ENCODE measurements at places on chromosomes 2 and 18. TPM values are rescaled to one million over a fixed set of nuclear protein-coding genes. Genes with fewer than 3 reads are reported as not detected.

- H3K36me3 ChIP-seq: no peaks in the 10 kb centered on the region
- no peaks in the 10 kb centered on the region for H3K27me3 ChIP-seq
- DNase-seq: no peak
- H3K4me3 ChIP-seq: no peak overlapping the region
- H3K27ac ChIP-seq: no peak overlapping the region
Observed at GRCh38 chr2:212428681-212429478, 109.7 kb downstream of the ERBB4 start.

DNA sequence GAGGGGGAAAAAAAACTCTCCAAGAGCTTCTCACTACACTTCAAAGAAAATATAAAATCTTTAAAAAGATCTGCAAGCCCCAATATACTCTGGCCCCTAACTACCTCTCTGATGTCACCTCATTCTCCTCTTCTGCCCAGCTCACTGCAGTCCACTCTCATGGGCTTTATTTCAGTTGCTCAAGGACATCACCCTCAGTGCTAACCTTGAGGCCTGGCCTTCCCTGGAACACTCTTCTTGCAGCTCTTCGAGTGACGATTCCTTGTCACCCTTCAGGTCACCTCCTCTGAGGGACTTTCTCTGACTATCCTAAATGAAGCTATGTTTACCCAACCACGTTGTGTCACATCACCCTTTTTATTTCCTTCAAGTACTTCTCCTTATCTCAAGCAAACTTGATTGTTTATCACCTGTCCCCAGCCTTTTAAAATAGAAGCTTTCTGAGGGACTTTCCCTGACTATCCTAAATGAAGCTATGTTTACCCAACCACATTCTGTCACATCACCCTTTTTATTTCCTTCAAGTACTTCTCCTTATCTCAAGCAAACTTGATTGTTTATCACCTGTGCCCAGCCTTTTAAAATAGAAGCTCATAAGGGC lies 10.4 kb downstream of the RTTN start:
- no peak overlapping the region for H3K27ac ChIP-seq
- H3K36me3 ChIP-seq: peaks cover 35% of the 10 kb centered on the region
- H3K4me1 ChIP-seq: peaks cover 13% of the 10 kb centered on the region
- no peak for DNase-seq
- no peaks in the 10 kb centered on the region for H3K27me3 ChIP-seq

DNA sequence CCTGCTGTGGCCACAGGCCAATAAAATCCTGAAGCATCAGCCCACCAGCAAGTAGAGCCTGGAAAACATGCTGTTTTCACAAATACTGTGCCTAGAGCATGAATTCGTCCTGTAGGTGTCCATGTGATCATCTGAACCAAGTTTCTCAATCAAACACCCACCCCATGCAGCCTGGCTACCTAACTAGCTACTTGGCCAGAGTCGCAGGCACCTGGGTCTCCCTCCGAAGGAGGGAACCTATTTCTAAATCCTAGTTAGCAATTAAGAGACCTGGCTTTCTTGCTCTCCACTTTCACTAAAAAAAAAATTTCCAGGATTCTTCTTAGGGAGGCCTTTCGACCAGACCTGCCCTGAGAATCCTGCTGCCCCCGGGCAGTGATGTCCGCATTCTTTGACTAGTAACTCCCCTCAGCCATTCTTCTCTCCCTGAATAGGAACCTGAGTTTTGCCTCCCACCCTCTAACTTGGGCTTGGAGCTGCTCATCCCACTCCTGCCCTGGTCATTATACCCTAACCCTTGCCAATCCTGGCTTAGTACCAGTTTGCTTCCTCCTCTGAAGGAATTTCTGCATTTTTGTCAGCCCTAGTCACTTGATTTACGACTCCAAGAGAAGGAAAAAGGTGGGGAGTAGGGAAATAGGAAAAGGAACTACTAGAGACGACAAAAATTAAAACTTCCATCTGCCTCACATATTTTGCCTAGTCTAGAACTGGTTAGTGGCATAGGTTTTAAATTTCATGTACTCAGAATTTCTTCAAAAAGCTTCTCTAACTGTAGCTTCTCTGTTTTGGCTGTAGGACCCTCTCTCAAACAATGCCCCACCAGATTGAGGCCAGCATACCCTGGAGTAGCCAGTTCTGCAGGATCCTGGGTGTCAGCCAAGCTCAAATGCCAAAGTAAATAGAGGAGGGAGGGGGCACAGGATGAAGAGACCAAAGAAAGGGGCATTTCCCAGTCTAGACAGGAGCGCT lies 25.4 kb upstream of the TANK start:
- peaks cover 4% of the 10 kb centered on the region for H3K36me3 ChIP-seq
- no peak overlapping the region for H3K4me3 ChIP-seq
- no peaks in the 10 kb centered on the region for H3K27me3 ChIP-seq
- H3K27ac ChIP-seq: peak overlapping the region; percentile 68

- DNase-seq: peak; percentile 79
- H3K36me3 ChIP-seq: peaks cover 18% of the 10 kb centered on the region
- peak within 1 kb of the TSS; percentile 92 for H3K4me3 ChIP-seq
- no peaks in the 10 kb centered on the region for H3K27me3 ChIP-seq
- peaks cover 64% of the 10 kb centered on the region for H3K4me1 ChIP-seq
- H3K27ac ChIP-seq: peak within 1 kb of the TSS; percentile 97
Observed at GRCh38 chr18:3261373-3262233, at the start of gene MYL12B. MYL12B (plus strand) TSS chr18:3262133; CDS start chr18:3272899, 10,766 bp downstream.

GRCh38 chr2:161844822-161845221 lies 220.6 kb downstream of the SLC4A10 start:
- no peak overlapping the region for H3K27ac ChIP-seq
- H3K36me3 ChIP-seq: no peaks in the 10 kb centered on the region
- H3K27me3 ChIP-seq: no peaks in the 10 kb centered on the region
- H3K4me3 ChIP-seq: no peak overlapping the region
- peaks cover 12% of the 10 kb centered on the region for H3K4me1 ChIP-seq

DNA sequence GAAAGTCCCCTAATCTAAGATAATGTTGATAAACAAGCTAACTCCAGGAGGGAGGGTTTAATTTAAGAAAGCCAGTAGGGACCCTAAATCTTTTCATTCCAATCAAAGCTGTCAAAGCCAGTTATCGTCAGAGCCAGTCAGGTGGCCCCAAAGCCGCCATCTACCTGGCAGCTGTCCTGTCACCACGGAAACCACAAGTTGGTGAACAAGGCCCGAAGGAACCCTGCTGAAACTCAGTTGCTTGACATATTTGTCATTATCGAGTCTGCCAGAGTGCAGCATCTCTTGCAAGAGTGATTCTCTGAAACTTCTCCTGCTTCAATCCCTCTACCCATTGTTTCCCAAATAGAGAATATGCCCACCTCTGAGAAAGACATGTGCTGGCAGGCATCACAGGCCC lies 30.8 kb upstream of the POLE4 start:
- no peak overlapping the region for H3K27ac ChIP-seq
- peaks cover 14% of the 10 kb centered on the region for H3K36me3 ChIP-seq
- no peak for DNase-seq
- no peaks in the 10 kb centered on the region for H3K4me1 ChIP-seq

- DNase-seq: peak; percentile 70
- H3K36me3 ChIP-seq: peaks cover 41% of the 10 kb centered on the region
- H3K27ac ChIP-seq: peak overlapping the region; percentile 51
- no peaks in the 10 kb centered on the region for H3K27me3 ChIP-seq
- no peak overlapping the region for H3K4me3 ChIP-seq
Observed at GRCh38 chr2:105873721-105874120, 129.0 kb downstream of the NCK2 start.

DNA sequence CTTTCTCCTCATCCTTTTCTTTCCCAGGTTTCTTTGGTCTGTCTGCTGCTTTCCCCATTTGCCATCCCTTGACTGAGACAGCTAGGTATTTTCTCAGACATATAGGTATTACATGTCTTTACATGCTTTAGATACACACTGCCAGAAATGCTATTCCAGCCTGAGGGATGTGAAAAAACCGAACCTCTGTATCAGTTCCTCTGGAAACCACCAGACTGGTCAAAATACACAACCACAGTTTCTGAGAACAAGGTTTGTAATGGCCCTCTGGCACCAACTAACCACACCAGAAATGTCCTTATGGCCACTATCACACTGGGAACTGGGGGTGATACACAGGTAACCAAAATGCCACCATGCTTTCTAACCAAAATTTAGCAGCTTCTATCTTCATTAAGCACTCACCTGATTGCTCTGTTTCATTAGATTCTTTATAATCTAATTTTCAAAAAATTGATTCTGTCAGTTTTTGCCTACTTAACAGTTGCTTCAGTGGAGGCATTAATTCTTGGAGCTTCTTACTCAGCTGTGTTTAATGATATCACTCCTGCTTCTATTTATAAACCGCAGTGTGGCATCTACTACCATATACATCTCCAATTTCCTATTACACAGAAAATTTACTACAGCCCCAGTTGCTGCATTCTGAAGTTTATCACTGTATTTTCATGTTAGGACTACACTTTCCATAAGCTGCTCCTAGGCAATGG lies 243.5 kb downstream of the WDPCP start:
- no peak overlapping the region for H3K4me3 ChIP-seq
- H3K4me1 ChIP-seq: no peaks in the 10 kb centered on the region
- no peak for DNase-seq
- no peak overlapping the region for H3K27ac ChIP-seq

- H3K4me1 ChIP-seq: peaks cover 28% of the 10 kb centered on the region
- H3K36me3 ChIP-seq: peaks cover 30% of the 10 kb centered on the region
- peak overlapping the region; percentile 97 for H3K27ac ChIP-seq
- peak; percentile 53 for DNase-seq
Observed at GRCh38 chr18:79068341-79068936, 755 bp upstream of the ATP9B start.

GRCh38 chr2:234623521-234623991 lies 126.7 kb upstream of the ARL4C start:
- H3K27me3 ChIP-seq: no peaks in the 10 kb centered on the region
- H3K4me3 ChIP-seq: no peak overlapping the region
- no peak overlapping the region for H3K27ac ChIP-seq
- H3K4me1 ChIP-seq: peaks cover 6% of the 10 kb centered on the region
- no peaks in the 10 kb centered on the region for H3K36me3 ChIP-seq

DNA sequence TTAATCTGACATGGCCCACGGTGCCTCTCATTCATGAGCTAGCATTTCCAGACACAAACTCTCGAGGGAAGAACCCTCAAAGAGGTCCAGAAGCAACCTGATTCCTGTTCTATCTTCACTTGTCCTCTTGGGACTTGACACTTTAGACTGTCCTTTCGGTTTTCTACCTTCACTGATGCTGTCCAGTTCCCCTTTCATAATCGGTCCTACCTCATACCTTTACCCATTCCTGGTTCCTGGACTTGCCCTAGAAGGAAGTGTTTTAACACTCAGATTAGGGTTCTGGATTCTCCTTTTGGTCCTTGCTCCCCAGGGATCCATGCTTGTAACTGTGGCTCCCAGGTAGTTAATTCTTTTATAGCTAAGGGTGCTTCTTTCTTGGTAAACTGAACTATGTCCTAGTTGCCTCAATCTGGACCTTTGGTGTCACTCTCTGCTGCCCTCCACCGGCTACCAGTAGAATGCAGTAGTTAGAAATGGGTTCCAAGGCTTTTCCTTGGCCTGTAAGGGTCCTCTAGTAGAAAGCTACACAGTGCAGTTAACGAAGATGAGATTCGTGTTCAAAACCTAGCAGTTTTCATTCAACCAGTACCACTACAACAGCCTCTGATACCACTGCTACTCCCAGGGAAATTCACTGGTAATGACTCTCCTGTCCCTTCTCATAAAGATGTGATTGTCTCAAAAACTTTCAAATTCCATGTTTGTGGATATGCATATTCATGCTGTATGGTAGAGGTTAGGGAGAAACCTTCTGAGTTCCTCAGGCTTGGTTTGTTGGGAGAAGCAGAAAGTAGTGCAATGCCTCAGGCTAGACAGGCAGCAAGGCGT lies 178.1 kb upstream of the CYP26B1 start:
- no peak overlapping the region for H3K4me3 ChIP-seq
- peak; percentile 34 for DNase-seq
- H3K4me1 ChIP-seq: no peaks in the 10 kb centered on the region
- H3K27me3 ChIP-seq: no peaks in the 10 kb centered on the region
- H3K36me3 ChIP-seq: peaks cover 17% of the 10 kb centered on the region

- no peak overlapping the region for H3K27ac ChIP-seq
- no peak overlapping the region for H3K4me3 ChIP-seq
- no peak for DNase-seq
Observed at GRCh38 chr2:69631402-69631801, 12.1 kb downstream of the AAK1 start.

- H3K36me3 ChIP-seq: no peaks in the 10 kb centered on the region
- DNase-seq: peak; percentile 83
- no peak overlapping the region for H3K4me3 ChIP-seq
- peak overlapping the region; percentile 58 for H3K27ac ChIP-seq
- H3K27me3 ChIP-seq: peaks cover 20% of the 10 kb centered on the region
- peaks cover 34% of the 10 kb centered on the region for H3K4me1 ChIP-seq
Observed at GRCh38 chr2:111705711-111706336, 178.2 kb downstream of the ANAPC1 start.

- H3K27me3 ChIP-seq: no peaks in the 10 kb centered on the region
- DNase-seq: no peak
- H3K4me1 ChIP-seq: no peaks in the 10 kb centered on the region
- no peak overlapping the region for H3K4me3 ChIP-seq
Observed at GRCh38 chr2:28312307-28313219, 80.1 kb upstream of the FOSL2 start.

DNA sequence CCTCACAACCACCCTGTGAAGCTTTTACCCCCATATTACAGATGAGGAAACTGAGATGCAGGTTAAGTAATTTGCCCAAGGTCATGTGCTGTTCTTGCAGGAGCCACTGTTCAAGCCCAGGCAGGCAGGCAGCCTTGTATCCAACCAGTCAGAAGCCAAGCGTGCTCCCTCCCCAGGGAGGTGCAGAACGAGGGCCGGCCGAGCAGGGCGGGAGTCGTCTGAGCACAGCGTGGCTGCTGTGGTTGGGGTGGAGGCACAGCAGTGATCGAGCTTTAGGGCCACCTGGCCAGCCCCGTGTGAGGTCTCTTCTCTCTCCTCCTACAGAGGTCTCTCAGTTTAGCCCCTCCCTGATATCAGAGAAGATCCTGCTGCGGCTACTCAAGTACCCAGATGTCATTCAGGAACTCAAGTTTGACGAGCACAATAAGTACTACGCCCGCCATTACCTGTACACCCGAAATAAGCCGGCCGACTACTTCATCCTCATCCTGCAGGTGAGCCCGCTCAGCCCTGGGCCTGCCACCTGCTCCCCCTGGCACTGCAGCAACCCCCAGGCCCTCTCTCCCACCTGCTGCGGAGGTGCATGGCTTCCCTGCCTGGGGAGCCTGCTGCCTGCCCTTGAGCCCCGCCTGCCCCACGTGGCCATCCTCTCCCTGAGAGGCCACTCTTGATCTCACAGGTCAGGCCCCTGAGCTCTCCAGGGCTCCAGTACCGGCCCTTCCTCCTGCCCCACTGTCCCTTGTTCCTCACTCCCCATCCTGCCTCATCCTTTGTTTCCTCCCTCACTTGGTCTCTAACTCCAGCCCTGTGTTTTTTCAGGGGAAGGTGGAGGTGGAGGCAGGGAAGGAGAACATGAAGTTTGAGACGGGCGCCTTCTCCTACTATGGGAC lies 17.1 kb upstream of the CNNM3 start:
- H3K4me1 ChIP-seq: no peaks in the 10 kb centered on the region
- H3K4me3 ChIP-seq: no peak overlapping the region
- no peaks in the 10 kb centered on the region for H3K27me3 ChIP-seq

Gene HRH4
- not detected for total RNA-seq

Gene CAPN14
- 1.1 TPM for total RNA-seq

Gene CDH19
- not detected for total RNA-seq

Gene CNDP1
- total RNA-seq: not detected

Gene USP34
- total RNA-seq: 60.4 TPM

Gene CD226
- total RNA-seq: 19.9 TPM

Gene FNDC4
- not detected for total RNA-seq

Gene UGT1A5
- total RNA-seq: not detected

Gene EN1
- total RNA-seq: not detected

Gene C2orf66
- not detected for total RNA-seq
